GM23338 (cell line): ENCODE measurements at places on chromosomes 2 and 18.
A peak's percentile ranks its signal among the peaks of the same experiment; 100 is the strongest.

DNA sequence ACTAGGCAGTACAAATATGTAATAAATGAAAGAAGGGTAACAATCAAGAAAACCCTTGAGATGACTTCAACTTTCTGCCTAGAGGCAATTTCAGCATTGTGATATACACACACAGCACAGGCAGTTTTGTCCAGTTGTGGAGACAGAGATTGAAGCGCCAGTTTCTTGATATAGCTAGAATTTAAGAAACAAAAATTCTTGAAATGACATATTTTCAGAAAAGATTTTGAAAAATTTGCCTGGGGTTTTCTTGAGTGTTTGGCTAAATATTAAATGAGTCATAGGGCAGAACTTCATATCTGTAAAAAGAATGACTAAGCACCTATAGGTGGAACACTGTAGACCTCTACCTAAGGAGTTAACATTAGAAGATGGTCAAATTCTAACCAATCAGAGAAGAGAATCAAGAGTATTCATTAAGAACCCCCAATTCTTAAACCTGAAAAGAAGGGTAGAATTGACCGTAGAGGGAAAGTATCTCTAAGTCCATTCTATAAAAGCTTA lies 1266.8 kb upstream of the TMEFF2 start:
- DNase-seq = no peak

DNA sequence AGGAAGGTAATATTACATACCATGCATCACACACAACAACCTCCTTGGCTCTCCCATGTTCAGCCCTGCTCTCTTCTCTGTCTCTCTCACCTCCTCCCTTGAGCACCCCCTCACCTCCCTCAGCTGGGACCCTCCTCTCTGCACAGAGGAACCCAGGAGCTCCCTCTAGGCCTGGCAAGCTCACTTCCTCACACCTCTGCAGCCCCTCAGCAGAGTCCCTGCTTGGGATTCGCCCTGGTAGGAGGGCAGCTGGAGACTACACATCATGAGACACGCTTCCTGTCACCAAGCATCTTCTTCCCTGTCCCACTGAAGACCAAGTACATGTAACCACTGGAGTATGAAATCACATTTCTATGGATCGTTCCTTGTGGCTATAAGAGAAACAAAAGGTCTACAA lies 51.0 kb downstream of the ADD2 start:
- DNase-seq = no peak

DNA sequence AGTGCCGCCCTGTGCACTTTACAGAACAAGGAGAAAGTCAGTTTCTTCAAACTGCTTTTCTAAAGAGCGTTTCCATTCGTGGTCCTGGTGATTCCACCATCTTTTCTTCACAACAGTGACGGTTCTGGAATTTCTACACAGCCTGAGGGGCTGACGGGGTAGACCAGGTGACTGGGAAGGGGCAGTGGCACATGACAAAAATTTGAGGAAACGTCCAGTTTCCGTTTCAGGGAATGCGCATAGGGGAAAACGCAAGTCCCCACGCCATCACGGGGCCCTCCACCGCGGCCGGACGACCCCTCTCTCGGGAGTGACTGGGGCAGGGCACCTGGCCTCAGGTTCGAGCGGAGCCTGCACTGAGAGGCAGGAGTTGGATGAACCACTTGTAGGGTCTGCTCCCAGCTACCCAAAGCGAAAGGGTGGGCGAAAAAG lies 980 bp upstream of the SPTBN1 start:
- peak; percentile 43 for DNase-seq

GRCh38 chr18:13530033-13530878 lies 196.1 kb downstream of the FAM210A start:
- no peak for DNase-seq

- no peak for DNase-seq
These were observed 113.9 kb downstream of the USP34 start for GRCh38 chr2:61356958-61357350.

DNA sequence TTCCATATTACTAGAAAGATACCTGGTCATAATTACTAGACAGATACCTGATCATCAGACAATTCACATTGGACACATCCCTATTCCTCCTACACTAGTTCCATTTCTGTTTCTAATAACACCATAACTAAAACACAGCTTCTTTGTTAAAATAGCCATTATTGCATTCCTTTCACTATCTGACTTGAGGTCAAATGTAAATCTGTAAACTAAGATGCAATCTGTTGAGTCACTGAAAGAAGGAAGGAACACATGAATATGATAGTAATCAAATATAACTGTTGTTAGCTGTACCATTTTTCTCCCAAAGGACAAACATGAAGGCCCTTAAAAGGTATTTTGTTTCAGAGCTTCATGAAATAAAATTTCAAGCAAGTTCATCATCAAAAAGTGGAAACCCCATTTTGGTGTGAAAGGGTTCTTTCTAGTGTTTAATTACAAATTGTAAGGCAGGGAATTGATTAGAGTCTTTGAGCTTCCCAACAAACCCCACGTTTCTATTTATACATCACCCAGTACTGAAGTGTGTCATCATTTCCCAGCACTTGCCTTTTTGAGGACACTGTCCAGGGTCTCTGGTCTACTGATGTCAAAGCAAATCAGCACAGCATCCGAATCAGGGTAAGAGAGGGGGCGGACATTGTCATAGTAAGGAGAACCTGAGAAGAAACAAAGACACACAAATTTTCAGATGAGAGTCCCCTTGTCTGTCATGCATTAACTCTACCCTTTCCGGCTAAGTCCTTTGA lies 13.0 kb downstream of the RND3 start:
- no peak for DNase-seq
